A549 treated with RU486 at 1 μM for 4 hours (cell line): ENCODE measurements at places on chromosomes 4 and X. TPM values are rescaled to one million over a fixed set of nuclear protein-coding genes. Genes with fewer than 3 reads are reported as not detected.

SMIM31 gene
- total RNA-seq = 0.05 to 0.07 TPM in 2 of 5 replicates, not detected in the others

SHROOM4 gene
- not detected in 5 replicates for total RNA-seq

SPANXD gene
- 0.42 TPM in 1 of 5 replicates, not detected in the others for total RNA-seq

XAGE2 gene
- total RNA-seq = not detected in 5 replicates

NALF2 gene
- total RNA-seq = 4.8 to 5.9 TPM (median 5.5 TPM) in 5 replicates

NOX1 gene
- total RNA-seq = 0.07 to 0.12 TPM in 2 of 5 replicates, not detected in the others
